Stimulated activated CD4-positive, alpha-beta T cell treated with anti-CD3 and anti-CD28 coated beads, Interleukin-1b, Interleukin-23, amount 100 ng/mL, for 1 hour (primary cell): ENCODE measurements at places on chromosomes 5 and 9.

DNA sequence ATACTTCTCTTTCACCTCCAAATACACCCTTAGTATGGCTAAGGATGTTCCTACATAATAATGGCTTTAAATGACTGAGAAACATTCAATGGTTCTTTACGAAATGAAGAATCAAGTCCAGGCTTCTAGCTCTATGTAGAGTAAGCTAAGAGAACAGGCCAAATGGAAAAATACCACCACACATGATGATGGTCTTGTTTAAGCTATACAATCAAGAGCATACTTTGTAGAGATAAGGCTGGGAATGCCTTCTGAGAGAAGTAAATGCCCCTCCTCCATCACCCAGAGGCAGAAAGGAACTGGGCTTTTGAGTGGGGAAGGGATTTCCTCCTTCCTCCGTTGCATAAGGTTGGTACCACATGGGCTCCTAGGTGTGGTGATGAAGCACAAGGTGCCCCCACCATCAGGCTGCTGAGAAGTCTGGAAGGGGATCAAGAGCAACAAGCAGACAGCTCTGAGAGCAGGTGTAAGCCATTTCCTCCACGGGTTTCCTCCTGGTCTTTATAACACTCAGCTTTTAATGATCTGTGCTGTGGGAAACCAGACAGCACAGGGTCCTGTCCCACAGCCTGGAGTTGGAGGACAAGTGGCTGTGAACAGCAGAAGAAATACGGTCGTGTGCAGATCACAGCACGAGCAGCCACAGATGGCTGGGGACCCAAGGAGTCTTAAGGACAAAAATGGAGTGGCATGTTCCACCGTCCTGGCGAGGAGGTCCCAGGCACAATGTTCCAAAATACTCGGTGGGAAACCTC lies 396.9 kb downstream of the CTNND2 start:
- no peak for DNase-seq

- DNase-seq = no peak
These were observed 1.9 kb upstream of the NPR2 start for GRCh38 chr9:35789541-35789940.

GRCh38 chr5:138725818-138726416 lies 27.3 kb upstream of the CTNNA1 start:
- no peak for DNase-seq

DNA sequence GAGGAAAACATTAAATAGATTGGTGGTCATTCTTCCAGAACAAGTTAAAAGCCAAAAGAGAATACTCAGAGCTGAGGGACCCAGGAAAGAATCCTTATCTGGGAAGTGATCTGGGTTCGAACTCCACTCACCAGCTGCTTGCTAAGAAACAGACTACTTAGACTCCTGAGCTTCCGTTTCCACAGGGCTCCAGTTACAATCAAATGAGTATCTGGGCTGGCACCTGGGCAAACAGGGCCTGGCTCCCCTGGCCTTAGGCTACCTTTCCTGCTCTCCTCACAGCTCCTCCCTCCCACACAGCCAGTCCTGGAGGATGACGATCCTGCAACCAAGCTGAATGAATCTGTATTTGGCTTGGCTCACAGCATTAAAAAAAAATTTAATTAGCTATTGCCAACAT lies 2.5 kb downstream of the MAPK9 start:
- no peak for DNase-seq

DNA sequence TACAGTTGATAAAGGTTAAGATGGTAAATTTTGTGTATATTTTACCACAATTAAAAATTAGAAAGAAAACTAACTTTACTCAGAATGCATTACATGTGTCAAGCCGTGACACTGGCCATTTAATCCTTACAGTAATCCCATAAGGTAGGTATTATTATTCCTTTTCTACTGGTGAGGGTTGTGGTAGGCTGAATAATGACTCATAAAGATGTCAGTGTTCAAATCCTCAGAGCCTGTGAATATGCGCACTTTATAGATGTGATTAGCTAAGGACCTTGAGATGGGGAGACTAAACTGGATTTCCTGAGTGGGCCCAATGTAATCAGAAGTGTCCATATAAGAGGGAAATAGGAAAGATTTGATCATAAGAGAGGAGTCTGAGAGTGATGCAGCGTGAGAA lies 288.1 kb downstream of the TMEM167A start:
- no peak for DNase-seq

GRCh38 chr9:95757439-95757838 lies 118.1 kb upstream of the ERCC6L2 start:
- no peak for DNase-seq

GRCh38 chr5:93359960-93360305 lies 221.1 kb downstream of the NR2F1-AS1 start:
- DNase-seq = no peak

DNA sequence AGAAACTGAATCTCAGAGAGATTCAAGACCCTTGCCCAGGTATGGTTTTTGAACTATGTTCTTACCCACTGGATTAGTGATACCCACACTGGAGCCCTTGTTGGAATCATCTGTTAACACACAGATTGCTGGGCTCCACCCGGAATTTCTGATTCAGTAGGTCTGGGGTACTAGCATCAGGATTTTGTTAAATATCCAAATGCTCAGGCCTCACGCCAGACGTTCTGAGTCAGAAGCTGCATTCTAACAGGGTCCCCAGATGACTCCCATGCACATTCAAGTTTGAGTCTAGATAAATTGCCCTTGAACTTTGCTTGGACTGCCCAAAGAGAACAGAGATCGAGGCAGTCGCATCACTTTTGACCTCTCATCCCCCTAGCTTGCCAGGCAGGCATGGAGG lies 182.0 kb upstream of the WWC1 start:
- no peak for DNase-seq

DNA sequence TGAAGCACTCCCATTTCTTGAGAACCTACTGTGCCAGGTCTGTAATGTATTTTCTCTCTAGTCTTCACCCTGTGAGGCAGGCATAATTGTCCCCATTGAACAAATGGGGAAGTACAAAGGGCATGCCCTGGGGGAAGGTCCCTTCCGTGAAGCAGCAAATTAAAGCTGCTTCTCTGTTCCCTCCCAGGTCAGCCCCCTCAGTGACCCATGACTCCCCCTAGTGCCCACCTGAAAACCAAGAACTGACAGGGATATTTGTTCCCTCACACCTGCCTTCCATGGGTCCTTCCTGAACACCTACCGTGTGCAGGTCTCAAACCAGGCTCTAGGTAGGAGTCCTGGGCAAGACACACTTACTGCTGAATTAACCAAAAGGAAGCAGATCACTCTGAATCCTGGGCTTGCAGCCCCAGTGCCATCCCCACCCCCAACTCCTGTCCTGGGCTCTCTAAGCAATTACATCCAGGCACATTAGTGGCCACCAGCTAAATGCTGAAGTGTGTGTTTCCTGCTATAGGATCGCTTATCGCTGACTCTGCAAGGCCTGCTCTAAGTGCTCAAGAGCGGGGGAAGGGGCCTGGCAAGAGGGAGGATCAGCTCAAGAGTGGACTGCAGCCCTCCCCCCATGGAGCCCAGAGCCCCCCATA lies 254.8 kb downstream of the CDK5RAP2 start:
- DNase-seq = no peak

- DNase-seq = no peak
These were observed 216.5 kb downstream of the MCTP1 start for GRCh38 chr5:95068289-95068910.

GRCh38 chr5:44740660-44741059 lies 68.1 kb upstream of the MRPS30 start:
- no peak for DNase-seq

DNA sequence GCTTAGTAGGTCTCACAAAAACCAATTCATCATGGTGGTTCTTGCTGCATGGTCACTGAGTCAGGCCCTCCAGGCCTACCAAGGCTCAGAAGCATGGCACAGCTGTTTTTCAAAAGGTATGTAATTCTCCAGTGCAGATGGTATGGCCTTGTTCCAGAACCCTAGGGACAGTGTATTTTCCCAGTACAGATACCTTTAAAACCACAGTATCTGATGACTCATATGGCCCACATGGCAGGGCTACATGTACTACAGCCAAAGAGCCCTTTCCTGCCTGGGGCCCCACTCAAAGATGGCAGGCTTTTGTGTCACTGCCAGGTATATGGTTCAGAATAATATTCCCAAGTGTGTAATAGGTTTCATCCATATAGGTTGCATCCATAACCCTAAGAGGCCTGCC lies 16.5 kb downstream of the CSF2 start:
- no peak for DNase-seq

DNA sequence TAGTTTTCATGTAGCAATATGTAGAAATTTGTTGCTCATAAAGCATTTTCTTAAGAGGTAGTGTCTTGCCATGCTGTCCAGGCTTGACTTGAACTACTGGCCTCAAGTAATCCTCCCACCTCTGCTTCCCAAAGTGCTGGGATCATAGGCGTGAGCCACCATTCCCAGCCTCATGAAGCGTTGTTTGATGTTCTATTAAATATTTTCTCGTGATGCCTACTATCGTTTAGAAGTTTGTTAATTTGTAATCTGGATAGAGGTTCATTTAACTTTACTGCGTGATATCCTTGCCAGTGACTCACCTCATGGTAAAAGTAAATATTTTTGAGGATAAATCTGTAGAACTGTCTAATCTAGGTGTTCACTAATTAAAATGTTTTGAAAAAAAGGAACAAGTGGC lies 82.6 kb downstream of the VCAN start:
- no peak for DNase-seq

DNA sequence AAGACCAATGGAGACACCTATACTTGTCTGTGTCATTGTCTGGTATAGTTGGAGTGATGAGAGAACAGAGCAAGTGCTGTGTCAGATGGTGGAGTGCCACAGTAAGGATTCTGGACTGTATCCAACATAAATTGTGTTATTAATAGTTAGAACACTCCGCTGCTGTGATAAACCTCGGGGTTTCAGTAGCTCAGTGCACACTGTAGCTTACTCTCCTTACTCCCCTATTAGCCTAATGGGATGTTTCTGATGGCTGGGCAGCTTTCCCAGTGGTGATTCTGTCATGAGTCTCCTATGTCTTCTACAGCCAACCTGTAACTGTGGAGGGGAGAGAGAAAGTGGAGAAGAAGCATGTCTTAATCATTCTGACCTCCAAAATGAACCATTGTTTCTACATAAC lies 127.6 kb upstream of the PTCH1 start:
- DNase-seq = no peak

DNA sequence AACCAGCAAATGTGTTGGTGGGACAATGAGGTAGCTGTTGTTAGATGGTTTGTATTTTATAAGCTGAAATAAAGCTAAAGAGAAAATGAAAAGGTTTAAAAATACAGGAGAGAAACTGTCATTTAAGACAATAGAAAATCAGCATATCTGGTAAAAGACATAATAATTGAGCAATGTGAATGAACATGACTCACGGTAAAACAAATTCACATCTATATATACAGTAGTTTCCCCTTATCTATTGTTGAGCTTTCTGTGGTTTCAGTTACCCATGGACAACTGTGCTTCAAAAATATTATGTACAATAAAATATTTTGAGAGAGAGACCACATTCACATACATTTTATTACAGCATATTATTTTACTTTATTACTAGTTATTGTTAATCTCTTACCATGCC lies 1649.8 kb downstream of the EFNA5 start:
- DNase-seq = no peak

DNA sequence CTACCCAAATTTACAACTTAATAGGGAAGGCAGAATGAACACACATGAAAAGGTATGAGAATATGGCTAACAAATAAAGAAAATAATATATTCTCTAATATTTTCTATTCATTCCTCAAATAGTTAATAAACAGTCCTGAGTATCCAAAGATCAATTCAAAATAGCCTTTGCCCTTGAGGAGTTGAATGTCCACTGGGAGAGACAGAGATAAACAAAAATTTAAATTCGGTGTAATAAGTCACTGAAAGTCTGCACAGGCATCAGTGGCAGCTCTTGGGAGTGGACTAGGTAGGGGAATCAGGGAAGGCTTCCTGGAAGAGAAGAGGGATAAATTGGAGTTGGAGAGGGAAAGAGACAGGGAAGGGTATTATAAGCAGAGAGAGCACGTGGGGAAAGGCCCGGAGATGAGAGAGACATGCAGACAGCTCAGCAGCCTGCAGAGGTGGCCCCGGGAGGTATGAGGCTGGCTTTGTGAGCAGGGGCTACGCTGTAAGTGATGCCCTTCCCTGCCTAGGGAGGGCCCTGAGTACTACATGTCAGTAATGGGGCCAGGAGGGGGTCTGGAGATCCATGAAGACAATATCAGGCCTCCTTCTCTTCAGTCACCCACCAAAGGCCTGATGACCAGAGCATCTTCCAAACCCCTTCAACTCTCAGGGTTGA lies 137.1 kb downstream of the PDE8B start:
- no peak for DNase-seq

DNA sequence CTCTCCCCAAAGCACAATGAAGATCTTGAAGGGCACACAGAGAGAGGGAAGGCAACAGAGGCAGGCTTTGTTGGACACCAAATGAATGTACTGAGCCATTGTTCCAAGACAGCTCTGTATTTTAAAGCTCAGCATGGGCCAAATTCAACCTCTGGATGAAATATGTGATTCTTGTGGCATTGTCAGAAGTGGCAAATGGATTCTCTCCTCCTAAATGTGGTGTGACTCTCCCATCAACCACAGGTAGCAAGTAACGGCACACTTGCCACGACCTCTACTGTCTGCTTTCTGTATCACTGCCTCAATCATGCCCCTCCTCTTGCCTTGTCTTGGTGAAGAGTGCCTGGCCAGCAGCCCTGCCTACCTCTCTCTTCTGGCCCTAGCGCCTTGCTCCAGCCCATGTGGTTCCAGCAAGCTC lies 6.1 kb upstream of the MOB3B start:
- DNase-seq = no peak

DNA sequence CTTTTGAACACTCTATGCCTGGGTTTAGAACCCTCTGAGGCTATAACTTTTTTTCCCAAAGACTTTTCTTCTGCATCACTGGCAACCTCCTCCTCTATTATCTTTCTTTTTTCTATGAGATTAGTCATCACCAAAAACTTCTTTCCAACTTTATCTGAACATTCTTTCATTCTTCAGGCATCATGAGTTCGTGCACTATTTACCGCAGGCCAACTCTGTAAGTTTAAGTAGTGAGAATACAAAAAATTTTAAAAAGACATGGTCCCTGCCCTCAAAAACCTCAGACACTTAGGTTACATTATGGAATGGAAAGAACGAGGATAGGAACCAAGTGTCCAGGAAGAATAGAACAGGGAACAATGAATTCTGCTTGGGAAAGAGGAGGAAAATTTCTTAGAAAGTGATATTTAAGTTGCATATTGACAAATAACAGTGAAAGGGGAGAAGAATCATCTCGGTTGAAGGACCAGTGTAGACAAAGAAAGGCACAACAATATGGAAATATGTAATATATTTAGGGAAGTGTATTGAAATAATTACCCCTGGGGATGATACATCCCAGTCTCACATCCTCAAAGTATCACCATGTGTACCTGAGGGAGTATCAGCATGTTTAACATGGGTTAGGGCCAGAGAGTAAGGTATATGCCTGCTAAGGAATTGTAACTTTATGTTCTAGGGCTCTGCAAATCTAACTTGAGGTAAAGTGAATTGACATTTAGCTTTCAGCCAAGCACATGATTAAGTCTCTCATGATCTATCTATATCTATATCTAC lies 196.5 kb upstream of the NREP start:
- no peak for DNase-seq
